ENCODE measurements at places on chromosomes 1 and 21. TPM values are rescaled to one million over a fixed set of nuclear protein-coding genes. Genes with fewer than 3 reads are reported as not detected.
A peak's percentile ranks its signal among the peaks of the same experiment; 100 is the strongest.

NEGR1 gene
- total RNA-seq = 85.5 TPM

GRCh38 chr1:178494569-178494971 lies 2.2 kb downstream of the CLEC20A start:
- peak; percentile 51 for DNase-seq

DNA sequence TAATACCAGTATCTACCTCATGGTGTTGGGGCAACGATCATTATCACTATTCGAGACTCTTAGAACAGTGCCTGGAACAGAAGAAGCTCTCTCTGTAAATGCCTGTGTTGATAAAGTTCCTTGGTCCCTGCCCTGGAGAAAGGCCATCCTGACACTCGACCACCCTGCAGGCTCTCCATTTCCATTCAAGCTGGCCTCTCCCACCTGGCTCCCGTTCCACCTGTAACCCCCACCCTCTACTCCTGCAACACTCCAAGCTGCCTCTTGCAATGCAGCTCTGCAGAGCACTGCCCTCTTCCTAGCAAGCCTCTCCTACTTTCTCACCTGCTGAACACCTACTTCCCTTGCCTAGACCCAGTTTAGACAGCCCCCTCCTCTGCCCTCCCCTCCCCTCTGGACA lies 6.1 kb downstream of the SPOCD1 start:
- DNase-seq = no peak

- DNase-seq = no peak
Measured at GRCh38 chr1:203726417-203726867, 38.5 kb upstream of the LAX1 start.

DNA sequence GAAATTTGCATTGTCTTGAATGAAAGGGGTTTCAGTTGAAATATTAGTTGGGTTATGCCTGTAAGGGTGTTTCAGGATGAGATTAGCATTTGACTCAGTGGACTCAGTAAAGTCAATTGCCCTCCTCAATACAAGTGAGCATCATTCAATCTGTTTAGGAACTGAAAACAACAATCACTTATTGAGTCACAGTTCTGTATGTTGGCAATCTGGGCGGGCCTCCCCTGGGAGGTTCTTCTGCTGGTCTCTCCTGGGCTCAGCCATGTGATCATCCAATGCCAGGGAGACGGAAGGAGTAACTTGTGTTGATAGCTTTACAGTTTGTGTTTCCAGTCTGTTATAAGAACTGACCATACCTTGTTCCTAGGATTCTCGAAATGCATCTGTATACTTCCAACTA lies 262.9 kb upstream of the RUNX1 start:
- no peak for DNase-seq

DNA sequence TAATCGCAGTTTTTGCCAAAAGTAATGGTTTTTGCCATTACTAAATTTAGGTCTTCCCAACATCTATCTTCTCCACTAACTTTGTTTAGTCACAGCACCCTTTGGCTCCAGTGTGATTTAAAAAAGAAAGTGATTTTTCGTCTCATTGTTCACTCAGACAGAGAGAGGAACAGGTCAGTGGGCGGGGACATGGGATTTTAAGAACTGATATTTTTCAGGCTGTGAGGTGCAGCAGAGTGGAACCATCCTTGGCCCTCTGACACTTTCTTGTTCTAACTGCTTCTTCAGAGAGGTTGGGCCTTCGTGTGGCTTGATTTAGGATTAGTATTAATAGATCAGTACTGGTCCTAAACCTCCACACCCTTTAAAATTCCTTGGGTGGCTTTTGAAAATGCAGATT lies 38.8 kb downstream of the CASQ2 start:
- no peak for DNase-seq

DNA sequence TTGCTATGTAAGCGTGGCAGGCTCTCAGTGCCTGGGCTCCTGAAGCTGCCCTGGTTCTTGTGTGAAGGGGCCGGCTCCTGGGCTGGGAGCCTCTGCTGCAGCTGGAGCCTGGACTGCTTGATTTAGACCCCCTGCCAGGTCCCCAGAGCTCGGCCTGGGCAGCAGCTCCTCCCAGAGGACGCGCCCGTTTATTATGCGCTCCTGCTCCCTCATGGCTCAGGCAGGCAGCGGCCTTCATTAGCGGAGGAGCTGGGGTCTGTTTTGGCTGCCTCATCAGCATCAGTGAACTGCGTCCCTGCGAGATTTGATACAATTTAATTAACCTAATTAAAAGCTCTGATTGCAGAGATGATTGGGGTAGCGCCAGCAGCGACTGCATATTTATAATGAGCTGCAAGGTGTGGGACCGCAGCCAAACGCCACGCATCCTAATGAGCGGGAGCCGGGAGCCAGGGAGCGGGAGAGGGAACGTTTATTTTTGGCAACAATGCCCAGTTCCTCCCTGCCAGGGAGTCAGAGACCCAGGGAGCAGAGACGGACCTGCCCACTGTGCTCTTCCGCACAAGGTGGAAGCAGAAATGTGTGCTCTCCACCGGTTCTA lies 16.6 kb downstream of the UTP11 start:
- DNase-seq = no peak

- peak; percentile 72 for DNase-seq
Measured at GRCh38 chr1:232868793-232869491, 63.7 kb downstream of the MAP10 start.

DNA sequence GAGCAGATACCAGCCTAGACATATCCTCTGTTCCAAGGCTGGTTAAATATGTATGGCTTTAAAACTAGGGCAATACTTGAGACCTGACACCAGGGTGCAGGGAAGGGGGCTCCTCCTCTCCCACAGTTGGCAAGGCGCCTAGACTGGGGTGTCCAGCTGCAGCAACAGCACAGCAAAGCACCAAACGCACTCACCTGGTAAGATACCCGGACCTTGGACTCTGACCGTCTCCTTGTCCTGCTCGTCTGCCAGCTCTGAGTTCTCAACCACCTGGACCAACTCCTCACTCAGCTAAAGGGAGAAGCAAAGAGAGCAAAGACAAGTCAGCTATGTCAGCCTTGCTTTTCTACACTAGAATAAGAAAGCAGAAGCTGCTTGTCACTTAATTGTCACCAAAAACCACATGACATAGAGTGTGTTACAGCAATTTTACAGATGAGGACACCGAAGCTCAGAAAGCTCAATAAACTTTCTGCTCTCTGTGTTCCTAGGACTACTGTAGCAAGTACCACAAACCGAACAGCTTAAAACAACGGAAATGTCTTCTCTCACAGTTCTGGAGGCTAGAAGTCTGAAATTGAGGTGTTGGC lies 4.4 kb downstream of the PACC1 start:
- DNase-seq = no peak

DNA sequence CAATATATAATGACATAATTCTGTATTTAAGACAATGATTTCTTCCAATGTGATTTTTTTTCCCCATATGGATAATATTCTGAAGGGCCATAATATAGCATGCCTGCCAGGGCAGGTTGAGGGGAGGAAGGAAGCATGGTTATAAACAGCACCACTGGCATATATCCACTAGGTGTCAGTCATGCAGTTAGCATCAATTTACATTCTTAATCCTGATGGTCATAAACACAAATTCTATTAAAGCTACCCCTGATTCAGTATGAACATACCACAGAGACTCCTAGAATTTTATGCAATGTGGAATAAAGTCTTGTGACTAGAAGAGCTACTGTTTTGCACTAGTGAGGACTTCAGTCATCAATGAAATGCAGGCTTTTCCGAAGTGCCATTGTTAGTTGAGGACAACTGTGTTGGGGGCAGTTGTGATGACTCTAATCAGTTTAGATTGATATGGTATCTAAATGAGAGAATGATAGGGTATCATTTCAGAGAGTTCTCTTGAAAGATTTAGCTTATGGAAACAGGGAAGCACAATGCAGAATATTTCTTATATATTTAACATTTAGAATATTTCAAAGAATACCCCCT lies 342.7 kb upstream of the NR5A2 start:
- no peak for DNase-seq

GRCh38 chr1:180002437-180002836 lies 47.8 kb downstream of the CEP350 start:
- no peak for DNase-seq

RPE65 gene
- total RNA-seq = not detected

HSD3B1 gene
- not detected for total RNA-seq

PHACTR4 gene
- total RNA-seq = 36.5 TPM

ZNF648 gene
- total RNA-seq = 0.53 TPM

DNA sequence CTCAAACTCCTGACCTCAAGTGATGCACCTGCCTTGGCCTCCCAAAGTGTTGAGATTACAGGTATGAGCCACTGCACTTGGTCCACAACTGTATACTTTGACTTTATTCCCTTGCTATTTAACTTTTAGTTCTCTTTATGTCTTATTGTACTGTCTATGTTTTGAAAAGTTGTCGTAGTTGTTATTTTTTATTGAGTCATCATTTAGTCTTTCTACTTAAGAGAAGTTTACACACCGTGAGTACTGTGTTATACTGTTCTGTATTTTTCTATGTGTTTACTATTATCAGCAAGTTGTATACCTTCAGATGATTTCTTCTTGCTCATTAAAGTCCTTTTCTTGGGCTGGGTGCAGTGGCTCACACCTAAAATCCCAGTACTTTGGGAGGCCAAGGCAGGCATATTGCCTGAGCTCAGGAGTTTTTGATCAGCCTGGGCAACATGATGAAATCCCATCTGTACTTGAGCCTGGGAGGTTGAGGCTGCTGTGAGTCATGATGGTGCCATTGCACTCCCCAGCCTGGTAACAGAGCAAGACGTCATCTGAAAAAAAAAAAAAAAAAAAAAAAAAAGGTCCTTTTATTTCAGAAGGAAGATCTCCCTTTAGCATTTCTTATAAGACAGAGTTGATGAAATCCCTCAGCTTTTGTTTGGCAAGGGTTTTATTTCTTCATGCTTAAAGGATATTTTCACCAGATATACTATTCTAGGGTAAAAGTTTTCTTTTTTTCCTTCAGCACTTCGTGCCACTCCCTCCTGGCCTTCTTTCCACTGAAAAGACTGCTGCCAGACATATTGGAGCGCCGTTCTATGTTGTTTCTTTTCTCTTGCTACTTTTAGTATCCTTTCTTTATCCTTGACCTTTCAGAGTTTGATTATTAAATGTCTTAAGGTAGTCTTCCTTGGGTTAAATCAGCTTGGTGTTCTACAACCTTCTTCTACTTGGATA lies 47.6 kb downstream of the TNFSF18 start:
- DNase-seq = no peak

CA14 gene
- total RNA-seq = 0.71 TPM

DNA sequence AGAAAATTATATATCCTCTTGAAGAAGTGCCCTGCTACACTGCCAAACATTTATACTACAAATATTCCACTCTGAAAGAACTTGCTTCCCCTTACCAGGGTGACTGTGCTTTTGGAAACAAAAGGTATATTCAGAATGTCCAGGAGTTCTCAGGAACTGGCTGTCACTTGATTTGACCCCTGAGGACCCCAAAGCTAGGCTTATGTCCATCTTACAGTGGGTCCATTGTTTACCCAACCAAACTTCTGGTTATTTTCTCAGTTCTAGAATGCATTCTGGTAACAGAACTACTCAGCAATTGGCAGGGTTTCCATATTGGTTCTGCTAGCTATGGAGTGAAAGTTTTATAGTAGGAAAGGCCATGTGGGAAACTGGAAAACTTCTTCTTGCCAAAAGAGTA lies 207.1 kb upstream of the KCTD3 start:
- no peak for DNase-seq

LORICRIN gene
- total RNA-seq = not detected

GRCh38 chr1:230753191-230753585 lies 6.0 kb downstream of the CAPN9 start:
- DNase-seq = no peak

DNA sequence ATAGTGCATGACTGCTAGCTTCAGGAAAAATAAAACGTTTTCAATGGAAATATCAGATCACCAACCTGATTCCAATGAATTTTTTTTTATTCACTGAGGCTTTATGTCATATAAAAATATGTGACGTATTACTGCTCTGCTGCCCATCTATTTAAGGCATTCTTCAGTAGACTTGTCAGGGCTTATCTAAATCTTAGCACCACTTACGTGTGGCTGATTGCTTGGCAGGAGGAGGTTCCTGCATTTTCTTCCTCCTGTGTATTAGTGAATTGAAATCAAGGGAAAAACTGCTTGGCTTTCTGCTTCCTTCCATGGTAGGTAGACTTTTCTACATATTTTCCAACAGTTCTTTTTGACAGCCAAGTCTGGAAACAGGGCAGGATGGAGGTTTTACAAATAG lies 80.3 kb downstream of the ROR1 start:
- no peak for DNase-seq

C8A gene
- total RNA-seq = not detected

- no peak for DNase-seq
Measured at GRCh38 chr1:234320549-234320948, 52.7 kb upstream of the COA6 start.

DNA sequence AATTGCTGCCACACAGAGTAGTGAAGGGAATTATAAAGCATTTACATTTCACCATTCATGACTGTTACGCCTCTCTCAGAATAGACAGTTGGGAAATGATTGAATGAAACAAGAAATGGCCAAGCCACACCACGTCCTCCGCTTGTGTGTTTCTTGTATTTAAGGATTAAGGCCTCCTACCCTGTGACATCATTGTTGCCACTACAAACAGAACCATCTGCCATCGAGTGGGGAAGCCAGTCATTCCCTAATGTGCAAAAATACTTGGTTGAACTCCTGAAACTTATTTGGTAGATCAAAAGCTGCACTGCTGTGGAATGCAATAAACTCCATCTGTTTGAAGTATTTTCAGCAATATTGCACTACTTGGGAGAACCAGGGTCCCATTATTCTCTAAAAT lies 99.0 kb upstream of the C1orf105 start:
- DNase-seq = no peak

- no peak for DNase-seq
Measured at GRCh38 chr1:12407050-12407961, 177.5 kb downstream of the VPS13D start.

TFAP2E gene
- total RNA-seq = 3.4 TPM

GRCh38 chr1:33259879-33260278 lies 3.6 kb downstream of the ZNF362 start:
- DNase-seq = no peak

DNA sequence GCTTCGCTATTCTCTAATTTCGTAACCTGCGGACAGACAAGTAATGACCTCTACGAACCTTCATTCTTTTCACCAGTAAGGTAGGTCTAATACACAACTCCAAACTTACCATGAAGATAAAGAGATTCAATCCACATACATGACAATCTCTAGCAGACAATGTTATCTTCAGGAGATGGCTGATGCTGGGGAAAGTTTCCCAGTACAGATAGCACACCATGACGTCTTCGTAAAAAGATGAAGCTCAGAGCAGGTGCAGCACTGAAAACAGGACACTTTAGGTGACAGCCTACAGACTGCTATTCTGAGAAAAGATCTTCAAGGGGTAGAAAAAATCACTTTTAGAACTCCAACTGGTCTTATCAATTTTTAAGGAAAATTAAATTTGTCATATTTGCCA lies 41.3 kb downstream of the ZNF281 start:
- no peak for DNase-seq

All from sciatic nerve (tissue), 2 donors.